PC-3 (cell line): ENCODE measurements at places on chromosomes 4 and X. TPM values are rescaled to one million over a fixed set of nuclear protein-coding genes. Genes with fewer than 3 reads are reported as not detected.

The GAGE12J gene
- total RNA-seq, result not detected in 2 replicates

The PAGE5 gene
- total RNA-seq, result not detected in 2 replicates

The ART3 gene
- not detected in 2 replicates for total RNA-seq

The CYBB gene
- 0.40 and 0.46 TPM in 2 replicates for total RNA-seq

The SLC10A6 gene
- not detected in 2 replicates for total RNA-seq

The ATP8A1 gene
- 3.9 and 5.3 TPM in 2 replicates for total RNA-seq

The TRMT10A gene
- 5.2 and 20.3 TPM in 2 replicates for total RNA-seq

The GPRIN3 gene
- not detected in 2 replicates for total RNA-seq

The LRP2BP gene
- 0.40 and 0.44 TPM in 2 replicates for total RNA-seq

The PLK4 gene
- total RNA-seq, result 42.5 and 54.5 TPM in 2 replicates

The PHKA1 gene
- 28.5 and 33.7 TPM in 2 replicates for total RNA-seq

The CCKAR gene
- total RNA-seq, result not detected in 2 replicates

The GPC3 gene
- not detected in 2 replicates for total RNA-seq

The SPANXN4 gene
- not detected in 2 replicates for total RNA-seq

The TMEM47 gene
- total RNA-seq, result 4.7 TPM in 2 replicates

The CXCL8 gene
- 360 and 477 TPM in 2 replicates for total RNA-seq

The CITED1 gene
- total RNA-seq, result 0.40 and 1.8 TPM in 2 replicates

The RNF128 gene
- not detected in 2 replicates for total RNA-seq

The AFP gene
- 0.40 TPM in 1 of 2 replicates, not detected in the other for total RNA-seq

The ZIC3 gene
- total RNA-seq, result not detected in 2 replicates

The PLP1 gene
- total RNA-seq, result not detected in 2 replicates

The KCNE5 gene
- not detected in 2 replicates for total RNA-seq

The TAF7L gene
- total RNA-seq, result 0.35 TPM in 1 of 2 replicates, not detected in the other

The MTMR8 gene
- 0.46 and 0.87 TPM in 2 replicates for total RNA-seq

The GC gene
- not detected in 2 replicates for total RNA-seq

The IQCM gene
- total RNA-seq, result not detected in 2 replicates

The PAGE2B gene
- not detected in 2 replicates for total RNA-seq

The GPAT3 gene
- 22.5 and 34.2 TPM in 2 replicates for total RNA-seq

The UBA6 gene
- 94.6 and 107 TPM in 2 replicates for total RNA-seq

The ZDHHC9 gene
- total RNA-seq, result 29.0 and 30.5 TPM in 2 replicates

The PFKFB1 gene
- total RNA-seq, result 0.22 and 1.1 TPM in 2 replicates

The HDAC6 gene
- 58.0 and 61.7 TPM in 2 replicates for total RNA-seq

The CFAP99 gene
- total RNA-seq, result 1.3 TPM in 1 of 2 replicates, not detected in the other

The BEX5 gene
- 0.18 TPM in 1 of 2 replicates, not detected in the other for total RNA-seq

The TLR2 gene
- 7.1 and 8.7 TPM in 2 replicates for total RNA-seq

The CSN1S1 gene
- not detected in 2 replicates for total RNA-seq

The RGN gene
- not detected in 2 replicates for total RNA-seq

The EIF1AX gene
- total RNA-seq, result 47.5 and 51.1 TPM in 2 replicates

The SLC10A4 gene
- total RNA-seq, result not detected in 2 replicates

The ATP2B3 gene
- total RNA-seq, result not detected in 2 replicates

The GLOD5 gene
- total RNA-seq, result not detected in 2 replicates

The ABCD1 gene
- 44.4 and 48.6 TPM in 2 replicates for total RNA-seq

The CTAG2 gene
- total RNA-seq, result not detected in 2 replicates

The FGF5 gene
- 0.75 and 2.6 TPM in 2 replicates for total RNA-seq

The BRS3 gene
- total RNA-seq, result not detected in 2 replicates

The SOWAHD gene
- 2.3 and 2.5 TPM in 2 replicates for total RNA-seq

The HSD17B13 gene
- 0.18 TPM in 1 of 2 replicates, not detected in the other for total RNA-seq

The RAB9B gene
- total RNA-seq, result 1.2 and 1.5 TPM in 2 replicates

The NLRP2B gene
- total RNA-seq, result not detected in 2 replicates

The F11 gene
- total RNA-seq, result not detected in 2 replicates

The GAGE12H gene
- not detected in 2 replicates for total RNA-seq

The TCEANC gene
- total RNA-seq, result 0.62 and 0.69 TPM in 2 replicates
